Stimulated activated naive CD8-positive, alpha-beta T cell treated with anti-CD3 and anti-CD28 coated beads, Interleukin-15, Interleukin-2, amounts not matched to agents 100 U/mL and 50 U/mL, for 24 hours (primary cell): ENCODE measurements at places on chromosomes 3 and 15.

DNA sequence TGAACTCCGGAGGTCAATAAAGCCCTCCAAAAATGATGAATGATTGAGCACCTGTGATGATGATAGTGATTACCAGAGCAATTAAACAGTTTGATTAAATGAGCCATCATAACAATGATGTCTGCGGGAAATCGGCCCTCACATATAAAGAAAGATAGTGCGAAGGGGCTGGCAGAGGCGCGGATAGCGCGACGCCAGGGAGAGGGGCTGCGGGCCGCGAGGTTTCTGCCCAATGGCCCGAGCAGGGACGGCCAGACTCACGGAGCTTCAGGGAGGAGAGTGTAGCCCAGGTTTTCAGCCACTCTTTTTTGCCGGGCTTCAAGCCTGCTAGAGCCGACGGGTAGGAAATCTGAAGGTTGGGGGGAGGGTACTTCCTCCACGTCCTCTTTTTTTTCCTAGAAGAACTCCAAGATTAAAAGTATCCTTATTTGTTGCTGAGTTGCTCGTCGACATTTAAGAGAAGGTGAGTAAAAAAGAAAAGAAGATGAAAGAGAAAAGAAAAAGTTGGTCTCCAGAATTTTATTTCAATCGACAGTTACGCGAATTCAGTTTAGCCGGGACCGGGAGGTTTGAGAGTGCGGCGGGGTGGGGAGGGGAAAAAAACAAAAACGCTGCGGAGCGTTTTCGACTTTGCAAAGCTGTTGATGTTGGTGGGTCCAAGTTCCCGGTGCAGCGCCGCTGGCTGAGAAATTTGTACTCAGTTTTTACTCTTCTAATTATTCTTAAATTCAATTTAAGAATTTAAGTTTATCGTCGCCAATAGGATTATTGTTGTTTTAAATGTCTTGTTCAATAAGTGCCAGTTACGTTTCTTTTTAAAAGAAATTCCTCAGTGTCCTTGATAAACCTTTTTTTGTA lies 2.2 kb upstream of the MEIS2 start:
- no peak for DNase-seq

DNA sequence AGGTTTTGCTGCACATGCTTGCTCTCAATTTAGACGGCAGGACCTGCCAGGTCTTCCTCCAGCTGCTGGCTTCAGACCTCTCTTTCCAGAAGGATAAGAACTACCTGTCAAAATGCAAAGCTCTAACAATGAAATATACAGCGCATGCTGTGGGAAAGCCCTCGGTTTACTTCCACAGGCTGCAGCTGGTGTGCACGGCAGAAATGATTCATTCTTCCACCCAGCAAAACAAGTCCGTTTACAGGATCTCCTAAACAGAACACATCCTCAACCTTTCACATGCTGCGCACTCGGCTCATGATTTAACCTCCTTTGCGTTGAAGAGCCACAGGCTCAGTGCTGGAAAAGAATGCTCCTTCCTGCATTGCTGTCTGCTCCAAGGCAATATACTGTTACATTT lies 92.4 kb upstream of the WNT5A start:
- DNase-seq: no peak

DNA sequence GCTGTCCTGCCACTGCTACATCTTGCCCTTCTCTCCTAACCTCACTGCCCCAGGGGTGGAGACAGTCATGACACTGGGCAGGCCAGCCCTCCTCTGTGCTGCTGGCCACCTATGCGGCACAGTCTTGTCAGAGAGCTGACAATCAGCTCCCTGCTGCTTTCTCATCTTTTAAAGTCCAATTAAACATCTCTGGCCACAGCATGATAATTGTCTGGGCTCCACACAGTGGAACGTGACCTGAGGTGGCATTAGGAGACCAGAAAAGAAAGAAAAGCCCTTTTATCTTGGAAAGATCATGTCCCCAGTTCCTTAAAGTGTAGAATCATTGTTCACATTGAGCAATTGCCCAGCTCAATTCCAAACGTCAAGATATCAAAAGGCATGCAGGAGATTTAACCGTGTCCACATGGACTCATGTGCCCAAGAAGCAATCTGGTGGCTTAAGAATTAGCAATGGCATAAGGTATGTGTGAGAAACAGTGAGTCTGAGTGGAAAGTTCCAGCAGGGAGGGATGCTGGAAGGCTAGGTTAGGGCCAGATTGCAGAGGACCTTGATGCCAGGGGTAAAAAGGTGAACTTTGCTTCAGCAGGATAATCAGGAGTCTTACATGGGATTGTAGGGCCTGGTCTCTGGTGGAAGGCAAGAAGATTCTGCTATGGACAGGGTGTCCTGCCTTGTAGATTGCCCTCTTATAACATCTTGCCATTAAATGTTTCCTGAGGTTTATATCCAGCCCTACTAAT lies 15.3 kb upstream of the CACNA1D start:
- DNase-seq: no peak

DNA sequence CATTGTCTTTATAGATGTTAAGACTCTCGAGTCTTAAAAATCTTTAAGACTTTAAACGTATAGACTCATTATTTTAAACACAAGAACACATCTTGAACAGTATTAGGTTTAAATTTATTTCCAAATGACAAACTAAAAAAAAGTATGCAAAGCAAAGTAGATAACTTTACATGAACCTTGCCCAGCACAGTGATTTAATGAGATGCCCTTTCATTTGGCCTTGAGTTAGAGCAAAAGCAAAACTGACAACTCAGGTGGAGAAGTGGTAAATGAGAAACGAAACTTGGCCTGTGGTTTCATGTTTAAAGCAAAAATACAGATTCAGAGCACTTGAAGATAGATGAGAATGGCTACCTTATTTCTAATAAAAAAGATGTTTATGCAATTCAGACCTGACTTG lies 8.6 kb downstream of the GPR15 start:
- DNase-seq: no peak

- DNase-seq: no peak
These were observed 21.0 kb downstream of the PDZRN3 start for GRCh38 chr3:73603762-73604171.

DNA sequence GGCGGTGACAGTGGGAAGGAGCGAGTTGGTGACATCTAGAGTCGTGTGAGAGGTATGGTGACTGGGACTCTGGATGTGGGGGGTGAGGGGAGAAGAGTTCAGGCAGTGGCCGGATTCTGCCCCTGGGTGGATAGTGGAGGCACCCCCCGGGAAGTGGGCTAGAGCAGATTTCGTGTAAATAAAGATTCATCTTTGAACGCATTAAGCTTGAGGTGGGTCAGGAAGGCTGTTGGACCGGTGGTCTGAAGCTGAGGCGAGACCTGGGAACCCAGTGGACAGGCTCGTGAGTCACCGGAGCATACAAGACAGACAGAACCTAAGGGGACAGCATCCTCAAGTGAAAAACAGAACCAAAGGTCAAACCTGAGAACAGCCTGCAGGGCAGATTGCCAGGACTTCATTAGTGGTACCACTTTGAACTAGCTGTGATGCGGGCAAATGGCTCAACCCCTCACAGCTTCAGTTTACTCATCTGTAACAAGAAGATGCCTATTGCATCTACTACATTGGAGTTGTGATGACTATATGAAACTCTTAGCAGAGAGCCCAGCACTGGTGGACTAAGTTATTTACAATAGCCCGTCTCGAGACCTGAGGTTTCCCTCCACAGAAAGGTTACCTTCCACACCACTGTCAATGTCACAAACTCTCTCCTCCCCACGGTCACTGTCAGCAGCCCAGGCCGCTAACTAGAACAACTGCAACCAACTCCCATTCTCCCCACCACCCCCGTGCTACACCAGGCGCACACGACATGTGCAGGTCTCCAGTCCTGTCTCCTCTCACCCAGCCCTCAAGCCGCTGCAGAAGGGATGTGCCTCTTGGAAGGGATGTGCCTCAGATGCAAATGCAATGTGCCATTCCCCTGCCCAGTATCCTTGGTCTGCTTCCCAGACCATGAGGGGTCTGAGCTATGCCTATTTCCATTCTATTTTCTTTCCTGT lies 901 bp upstream of the CLN6 start:
- DNase-seq: no peak

- no peak for DNase-seq
These were observed 303.6 kb upstream of the PROK2 start for GRCh38 chr3:72088486-72089025.
